HS-5 (cell line): ENCODE measurements at places on chromosomes 12 and 14.

DNA sequence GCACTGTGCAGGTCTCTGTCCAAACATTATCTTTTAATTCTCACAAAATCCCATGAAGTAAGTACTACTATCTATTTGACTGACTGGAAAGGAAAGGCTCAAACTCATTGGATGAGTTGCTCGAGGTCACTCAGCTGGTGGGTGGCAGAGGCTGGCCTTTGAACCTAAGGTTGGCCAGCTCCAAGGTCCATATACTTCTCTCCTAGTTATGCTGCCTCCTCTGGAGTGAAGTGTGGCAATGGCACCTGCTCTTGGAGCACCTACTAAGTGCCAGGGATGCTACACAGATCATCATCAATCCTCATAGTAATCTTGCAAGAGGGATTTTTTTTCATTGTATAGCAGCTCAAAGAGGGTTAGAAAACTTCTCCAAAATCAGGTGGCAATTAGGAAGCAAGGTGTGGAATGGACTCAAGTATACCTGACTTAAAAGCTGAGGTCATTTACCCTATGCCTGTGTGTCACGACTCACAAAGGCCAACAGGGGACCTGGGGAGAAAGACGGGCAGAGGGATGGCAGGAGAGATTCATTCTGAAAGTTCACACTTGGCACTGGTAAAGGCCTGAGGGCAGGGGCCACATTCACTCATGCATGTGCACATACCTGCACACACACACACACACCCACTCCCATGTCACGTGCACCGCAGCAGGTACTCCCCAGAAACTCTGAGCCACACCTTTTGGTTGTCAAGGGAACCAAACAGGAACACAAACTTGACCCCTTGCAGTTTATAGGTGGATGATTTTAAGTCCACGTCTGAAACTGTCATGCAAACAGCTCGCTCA, 146.4 kb downstream of the FOXN3 start:
- no peak for DNase-seq

- no peak for DNase-seq
Measured at GRCh38 chr12:70196811-70197281, 46.4 kb upstream of the CNOT2 start.

DNA sequence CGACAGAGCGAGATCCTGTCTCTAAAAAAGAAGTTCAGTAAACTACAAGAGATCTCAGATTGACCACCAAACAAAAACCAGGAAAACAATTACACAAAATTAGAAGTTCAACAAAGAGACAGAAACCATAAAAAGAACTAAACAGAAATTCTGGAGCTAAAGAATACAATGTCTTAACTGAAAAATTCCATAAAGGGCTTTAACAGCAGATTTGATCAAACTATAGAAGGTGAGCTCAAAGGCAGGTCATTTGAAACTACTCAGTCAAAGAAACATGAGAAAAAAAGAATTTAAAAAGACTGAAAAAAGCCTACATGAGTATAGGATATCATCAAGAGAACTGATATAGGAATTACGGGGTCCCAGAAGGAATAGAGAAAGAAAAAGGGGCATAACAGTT, 71.2 kb downstream of the ITPR2 start:
- no peak for DNase-seq

- no peak for DNase-seq
Measured at GRCh38 chr14:67343601-67344230, 15.9 kb downstream of the ATP6V1D start.

- peak; percentile 79 for DNase-seq
Measured at GRCh38 chr12:182381-182892, 31.5 kb downstream of the SLC6A12 start.

DNA sequence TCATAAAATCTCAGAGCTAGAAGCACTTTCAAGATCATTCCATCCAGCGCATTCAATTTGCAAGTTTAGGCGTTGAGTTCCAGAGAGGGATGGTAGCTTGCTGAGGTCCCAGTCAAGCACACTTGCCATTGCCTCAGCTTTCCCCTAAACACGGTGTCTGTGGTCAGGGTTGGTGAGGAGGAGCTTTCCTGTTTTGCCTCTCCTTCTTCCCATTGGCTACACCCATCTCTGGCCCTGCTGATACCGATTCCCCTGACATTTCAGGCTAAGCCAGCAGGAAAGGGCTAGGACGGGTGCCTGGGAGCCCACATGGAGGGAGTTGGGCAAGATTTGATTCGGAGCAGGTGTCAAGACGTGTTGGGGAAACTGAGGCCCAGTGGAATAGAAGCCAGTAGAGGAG, 9.1 kb downstream of the NFATC4 start:
- no peak for DNase-seq

- no peak for DNase-seq
Measured at GRCh38 chr14:50523271-50524041, 8.9 kb downstream of the MAP4K5 start.

GRCh38 chr12:54352022-54352531, 12.2 kb downstream of the GPR84 start:
- DNase-seq = no peak

- DNase-seq = no peak
Measured at GRCh38 chr14:93150227-93151208, 34.2 kb downstream of the MOAP1 start.

DNA sequence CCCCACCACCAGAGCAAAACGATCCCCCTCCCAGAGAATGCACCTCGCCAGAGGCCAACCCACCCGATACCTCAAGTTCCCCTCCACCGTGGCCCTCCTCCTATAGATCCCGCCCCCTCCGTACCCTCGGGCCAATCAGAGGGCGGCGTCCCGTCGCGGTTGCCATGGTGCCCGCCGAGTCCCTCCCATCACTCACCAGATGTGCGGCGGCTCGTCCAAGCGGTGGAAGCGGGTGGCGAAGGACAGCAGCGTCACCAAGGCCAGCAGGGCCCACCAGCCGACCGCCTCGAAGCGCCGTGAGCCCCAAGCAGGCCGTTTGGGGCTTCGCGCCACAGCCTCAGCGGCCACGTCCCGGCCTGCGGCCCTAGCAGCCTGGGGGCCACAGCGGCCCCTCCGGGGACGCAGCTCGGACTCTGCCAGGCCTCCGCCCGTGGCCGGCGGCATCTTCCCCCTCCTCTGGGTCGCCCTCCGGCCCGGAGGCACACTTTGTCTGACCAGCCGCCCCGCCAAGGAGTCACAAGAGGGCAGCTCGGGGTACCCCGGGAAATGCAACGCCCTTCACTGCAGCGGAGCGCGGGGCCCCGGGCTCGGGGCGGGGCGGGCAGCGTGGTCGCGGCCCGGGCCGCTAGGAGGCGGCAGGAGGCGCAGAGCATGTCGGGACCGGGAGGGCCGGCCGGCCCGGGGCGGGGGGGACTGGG, at the start of gene POMT2:
Gene POMT2, minus strand, starts transcription at position 646 of the 698 bp plus-strand sequence. Its CDS starts 202 bp downstream, at position 444.
- no peak for DNase-seq

- no peak for DNase-seq
Measured at GRCh38 chr14:75969891-75970290, 11.9 kb downstream of the TGFB3 start.

DNA sequence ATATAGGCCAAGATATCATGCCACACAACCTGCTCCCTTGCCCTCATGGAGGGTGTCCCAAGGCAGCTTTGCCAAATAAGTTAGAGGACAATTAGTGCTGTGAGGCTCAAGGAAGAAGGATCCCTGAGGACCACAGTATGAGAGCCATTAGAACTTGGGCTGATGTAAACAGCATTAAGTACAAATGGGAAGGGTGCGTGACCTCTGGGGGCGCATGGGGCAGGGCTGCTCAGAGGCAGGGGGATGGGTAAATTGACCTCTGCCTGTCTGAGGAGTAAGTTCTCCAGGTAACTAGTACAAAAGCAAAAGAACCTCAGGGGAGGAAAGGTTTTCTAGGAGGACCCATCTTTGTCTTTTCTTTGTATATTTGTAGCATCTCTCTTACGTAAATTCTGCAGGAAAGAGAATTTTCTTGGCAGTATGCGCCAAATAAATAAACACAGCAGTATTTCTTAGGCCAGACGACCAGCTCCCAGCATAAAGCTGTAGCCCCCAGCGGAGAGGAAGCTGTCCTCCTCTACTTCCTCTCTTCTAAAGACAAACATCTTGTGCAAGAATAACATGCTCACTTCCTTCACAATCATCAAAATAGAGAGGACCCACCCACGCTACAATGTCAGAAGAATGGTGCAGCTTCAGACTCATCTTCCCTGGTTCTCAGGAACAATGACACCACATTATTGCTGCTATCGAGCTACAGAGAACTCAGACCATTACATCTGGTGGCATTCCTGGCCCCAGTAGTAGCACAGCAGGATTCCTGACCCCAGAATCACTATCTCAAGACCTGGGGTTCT, 16.4 kb upstream of the VWF start:
- DNase-seq = no peak

DNA sequence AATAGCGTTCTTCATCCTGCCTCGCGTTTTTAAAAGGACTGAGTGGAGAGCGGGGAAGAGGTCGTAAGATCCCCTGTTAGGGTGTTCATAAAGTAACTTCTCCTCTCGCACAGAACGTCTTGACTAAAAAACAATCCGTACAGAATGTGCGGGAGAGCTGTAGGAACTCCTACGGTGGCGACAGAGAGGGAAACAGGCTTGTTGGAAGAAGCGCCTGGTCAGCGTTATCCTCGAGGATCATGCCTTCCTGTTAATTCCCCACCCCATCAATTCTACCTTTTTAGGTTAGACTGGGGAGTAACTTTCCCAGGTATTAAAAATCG, 399 bp upstream of the WASHC4 start:
- DNase-seq = peak; percentile 50

- no peak for DNase-seq
Measured at GRCh38 chr12:14981049-14981448, 8.2 kb downstream of the PDE6H start.

DNA sequence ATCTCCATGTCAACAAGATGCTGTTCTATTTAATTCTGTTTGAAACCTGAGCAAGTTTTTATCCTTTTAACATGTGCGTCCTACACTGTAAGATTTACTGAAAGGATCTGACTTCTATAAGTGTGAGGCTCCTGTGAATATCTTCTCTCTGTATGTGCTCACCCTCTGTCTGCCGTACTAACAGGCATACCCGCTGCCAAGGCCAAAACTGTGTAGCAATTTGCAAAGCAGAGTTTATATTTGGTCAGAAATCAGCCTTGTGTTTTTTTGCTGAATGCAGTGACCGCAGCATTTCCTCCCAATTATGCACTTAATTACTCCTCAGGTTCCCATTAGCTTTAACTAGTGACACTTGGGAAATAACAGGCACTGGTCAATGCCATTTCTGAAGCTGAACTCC, 12.3 kb downstream of the CHST11 start:
- DNase-seq = no peak

DNA sequence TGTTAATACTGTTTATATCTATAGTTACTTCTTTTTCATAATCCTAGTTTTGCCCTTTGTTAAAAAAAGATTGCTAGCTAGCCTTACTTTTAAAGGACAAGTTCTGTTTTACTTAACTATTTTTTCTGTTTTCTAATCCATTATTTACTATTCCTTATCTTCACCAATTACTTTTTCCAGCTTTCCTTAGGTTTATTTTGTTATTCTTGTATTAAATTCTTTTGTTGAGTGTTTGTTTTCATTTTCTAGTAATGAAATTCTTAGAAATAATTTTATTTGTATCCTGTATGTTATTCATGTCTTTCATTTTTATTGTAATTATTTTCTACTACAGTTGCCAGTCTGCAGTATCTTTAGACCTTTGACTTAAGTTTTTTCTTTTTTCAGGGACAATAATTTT, 45.7 kb upstream of the GXYLT1 start:
- DNase-seq = no peak

DNA sequence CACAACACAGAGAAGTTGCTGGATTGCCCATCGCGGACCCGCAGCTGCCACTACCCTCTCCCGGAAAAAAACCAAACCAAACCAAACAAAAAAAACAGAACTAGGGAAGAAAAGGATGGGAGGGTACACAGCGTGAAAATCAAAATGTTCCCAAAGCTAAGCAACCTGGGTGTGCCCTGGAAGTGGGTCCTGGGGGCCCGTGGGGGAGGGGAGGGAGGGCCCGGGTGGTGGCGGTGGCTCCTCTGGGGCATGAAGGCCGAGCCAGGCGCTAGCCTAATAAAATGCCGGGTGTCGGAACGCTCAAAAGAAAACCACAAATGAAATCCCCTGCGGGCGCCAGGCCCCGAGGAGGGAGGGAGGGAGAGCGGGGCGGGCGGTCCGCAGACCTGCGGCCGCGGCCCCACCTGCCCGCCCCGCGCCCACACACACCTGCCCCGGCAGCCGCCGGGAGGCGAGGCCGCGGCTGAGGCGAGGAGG, 787 bp downstream of the HECTD4 start:
- DNase-seq = no peak

- DNase-seq = no peak
Measured at GRCh38 chr14:69316449-69317101, 56.6 kb downstream of the GALNT16 start.

DNA sequence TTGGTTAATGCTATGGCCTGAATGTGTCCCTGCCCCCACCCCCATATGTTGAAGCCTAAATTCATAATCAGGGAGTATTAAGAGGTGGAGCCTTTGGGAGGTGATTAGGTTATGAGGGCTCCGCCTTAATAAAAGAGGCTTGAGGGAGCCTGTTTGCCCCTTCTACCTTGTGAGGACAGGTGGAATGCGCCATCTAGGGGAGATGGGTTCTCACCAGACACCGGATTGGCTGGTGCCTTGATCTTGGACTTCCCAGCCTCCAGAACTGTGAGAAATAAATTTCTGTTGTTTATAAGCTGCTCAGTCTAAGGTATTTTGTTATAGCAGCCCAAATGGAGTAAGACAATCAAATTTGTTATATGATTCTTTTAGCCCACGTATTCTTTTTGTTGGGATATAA, 148.3 kb downstream of the PTCSC3 start:
- DNase-seq = no peak

DNA sequence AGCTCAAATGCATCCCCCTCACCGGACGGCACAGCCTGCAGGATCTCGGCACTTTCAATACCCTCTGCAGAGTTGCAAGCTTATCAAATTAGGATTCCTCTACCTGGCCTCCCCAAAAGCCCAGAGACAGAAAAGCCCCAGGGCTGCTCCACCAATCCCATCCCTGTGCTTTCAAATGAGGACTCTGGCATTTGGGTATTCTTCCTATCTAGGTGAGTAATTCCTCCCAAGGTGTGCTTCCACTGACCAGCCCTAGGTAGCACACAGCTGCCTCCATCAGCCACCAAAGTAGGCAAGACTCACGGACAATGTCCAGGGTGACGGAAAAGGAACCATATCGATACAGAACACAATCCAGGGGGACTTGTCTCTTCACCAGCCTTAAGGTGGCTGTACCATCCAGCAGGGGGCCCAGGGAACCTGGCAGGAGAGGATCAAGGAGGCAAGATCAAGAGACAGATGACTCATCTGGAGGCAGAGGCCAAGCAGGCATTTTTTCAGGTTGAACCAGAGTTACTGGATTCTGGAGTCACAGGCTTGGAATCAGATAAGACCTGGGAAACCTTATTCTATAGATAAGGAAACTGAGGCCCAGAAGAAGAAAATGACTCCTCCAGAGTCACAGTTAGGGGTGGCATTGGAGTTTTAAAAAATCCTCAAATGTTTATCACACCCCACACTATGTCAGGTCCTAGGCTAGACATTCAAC, 9.9 kb downstream of the PMEL start:
- DNase-seq = no peak

GRCh38 chr12:7108003-7108795, 815 bp downstream of the C1RL start:
- no peak for DNase-seq

DNA sequence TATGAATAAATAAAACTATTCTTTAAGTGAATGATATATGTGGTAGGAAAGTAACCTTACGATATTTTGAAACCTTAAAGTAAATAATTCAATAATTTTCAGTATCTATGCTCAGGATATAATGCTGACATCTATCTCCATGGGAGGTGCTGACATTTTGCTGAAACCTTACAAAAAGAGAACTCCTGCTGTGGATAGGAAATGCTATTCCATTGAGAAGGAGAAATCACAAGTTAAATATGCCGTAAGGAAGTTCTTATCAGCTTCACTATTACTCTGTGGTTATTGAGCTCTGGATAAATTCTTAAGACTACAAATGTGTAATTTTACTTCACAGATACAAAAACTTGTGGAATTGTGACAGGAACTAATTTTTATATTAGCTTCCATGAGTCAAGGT, 722.1 kb downstream of the TMTC2 start:
- DNase-seq = no peak
